ENCODE measurements at places on chromosomes 5 and 9. TPM values are rescaled to one million over a fixed set of nuclear protein-coding genes. Genes with fewer than 3 reads are reported as not detected.

Gene OR1Q1
- total RNA-seq: not detected

- DNase-seq: no peak
These were observed 83.8 kb downstream of the SEMA4D start for GRCh38 chr9:89413963-89414638.

DNA sequence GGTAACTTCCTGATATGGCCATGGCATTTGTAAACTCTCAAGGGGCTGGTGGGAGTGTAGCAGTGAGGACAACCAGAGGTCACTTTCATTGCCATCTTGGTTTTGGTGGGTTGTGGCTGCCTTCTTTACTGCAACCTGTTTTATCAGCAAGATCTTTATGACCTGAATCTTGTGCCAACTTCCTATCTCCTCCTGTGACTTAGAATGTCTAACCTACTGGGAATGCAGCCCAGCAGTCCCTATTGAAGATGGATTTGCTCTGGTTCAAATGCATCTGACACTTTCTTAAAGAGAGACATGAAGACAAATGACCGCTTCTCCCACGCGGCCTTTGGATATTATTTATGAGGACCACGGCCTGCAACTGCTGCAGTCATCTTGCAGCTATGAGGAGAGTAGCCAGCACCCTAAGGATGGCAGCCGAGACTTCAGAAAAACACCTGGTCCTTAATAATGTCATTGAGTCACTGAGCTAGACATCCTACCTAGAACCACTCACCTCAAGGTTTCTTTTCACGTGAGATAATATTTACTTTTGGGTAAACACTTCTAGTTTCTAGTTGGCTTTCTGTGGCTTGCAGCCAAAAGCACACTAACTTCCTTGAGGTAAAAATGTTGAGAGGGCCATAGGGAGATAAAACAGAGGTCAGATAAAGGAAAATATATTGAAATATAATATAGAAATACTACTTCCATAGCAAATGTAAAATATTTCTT, 28.2 kb downstream of the CETN3 start:
- no peak for DNase-seq

- DNase-seq: no peak
These were observed 338.0 kb upstream of the DAB2 start for GRCh38 chr5:39762761-39763160.

DNA sequence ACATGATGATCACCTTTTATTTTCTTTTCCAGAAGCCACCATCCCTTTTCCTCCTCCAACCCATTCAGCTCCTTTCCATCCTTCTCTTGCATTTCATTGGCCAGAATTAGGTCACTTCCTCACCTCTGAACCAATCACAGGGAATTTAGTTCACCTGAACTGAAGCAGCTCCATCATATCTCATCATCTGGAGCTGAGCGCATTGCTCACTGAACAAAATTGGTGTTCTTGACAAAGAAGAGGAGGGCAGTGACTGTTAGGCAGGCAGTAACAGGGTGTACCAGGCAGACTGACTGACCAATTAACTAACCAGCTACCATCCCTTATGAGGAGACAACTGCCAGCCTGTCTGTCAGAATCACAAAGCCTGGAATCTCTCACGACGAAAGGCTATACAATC, 1.8 kb upstream of the ZNF354A start:
- no peak for DNase-seq

GRCh38 chr9:35702696-35703095, 13.0 kb upstream of the TPM2 start:
- DNase-seq: no peak

DNA sequence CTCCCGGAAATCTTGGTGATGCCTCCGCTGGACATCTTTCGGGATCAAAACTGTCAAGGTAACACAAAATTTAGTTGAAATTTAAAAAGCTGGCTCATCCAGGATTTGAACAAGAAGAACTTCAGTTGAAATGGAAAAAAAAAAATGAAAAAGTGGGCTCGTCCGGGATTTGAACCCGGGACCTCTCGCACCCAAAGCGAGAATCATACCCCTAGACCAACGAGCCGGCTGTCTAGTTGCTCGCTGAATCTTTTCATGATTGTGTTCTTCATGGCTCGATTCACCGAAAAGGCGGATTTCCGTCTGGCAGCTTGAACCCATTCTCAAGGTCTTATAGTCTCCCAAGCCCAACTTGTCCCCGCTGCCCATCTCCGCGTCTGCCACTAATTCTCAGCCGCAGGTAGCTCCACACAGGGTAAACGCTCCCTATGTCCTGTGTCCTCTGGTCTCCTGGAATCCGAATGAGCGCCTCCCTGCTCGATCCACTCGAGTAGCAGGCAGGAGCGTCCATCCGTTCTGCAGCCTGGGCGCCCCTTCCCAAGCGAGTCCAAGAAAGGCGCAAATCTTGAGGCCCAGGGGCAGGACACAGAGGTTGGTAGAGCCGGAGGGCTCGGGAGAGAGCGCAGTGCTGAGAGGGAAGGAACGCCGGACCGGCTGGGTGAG, 16.2 kb downstream of the TRIM7 start:
- peak; percentile 87 for DNase-seq

GRCh38 chr5:76622076-76622475, 1.1 kb downstream of the F2RL2 start:
- DNase-seq: no peak

All from neural crest cell (in vitro differentiated cells).